ENCODE measurements at places on chromosomes 12 and 14.

GRCh38 chr12:106976668-106977067, 10.3 kb downstream of the MTERF2 start:
- DNase-seq, result no peak

GRCh38 chr14:51603495-51603894, 48.2 kb upstream of the FRMD6 start:
- DNase-seq, result no peak

DNA sequence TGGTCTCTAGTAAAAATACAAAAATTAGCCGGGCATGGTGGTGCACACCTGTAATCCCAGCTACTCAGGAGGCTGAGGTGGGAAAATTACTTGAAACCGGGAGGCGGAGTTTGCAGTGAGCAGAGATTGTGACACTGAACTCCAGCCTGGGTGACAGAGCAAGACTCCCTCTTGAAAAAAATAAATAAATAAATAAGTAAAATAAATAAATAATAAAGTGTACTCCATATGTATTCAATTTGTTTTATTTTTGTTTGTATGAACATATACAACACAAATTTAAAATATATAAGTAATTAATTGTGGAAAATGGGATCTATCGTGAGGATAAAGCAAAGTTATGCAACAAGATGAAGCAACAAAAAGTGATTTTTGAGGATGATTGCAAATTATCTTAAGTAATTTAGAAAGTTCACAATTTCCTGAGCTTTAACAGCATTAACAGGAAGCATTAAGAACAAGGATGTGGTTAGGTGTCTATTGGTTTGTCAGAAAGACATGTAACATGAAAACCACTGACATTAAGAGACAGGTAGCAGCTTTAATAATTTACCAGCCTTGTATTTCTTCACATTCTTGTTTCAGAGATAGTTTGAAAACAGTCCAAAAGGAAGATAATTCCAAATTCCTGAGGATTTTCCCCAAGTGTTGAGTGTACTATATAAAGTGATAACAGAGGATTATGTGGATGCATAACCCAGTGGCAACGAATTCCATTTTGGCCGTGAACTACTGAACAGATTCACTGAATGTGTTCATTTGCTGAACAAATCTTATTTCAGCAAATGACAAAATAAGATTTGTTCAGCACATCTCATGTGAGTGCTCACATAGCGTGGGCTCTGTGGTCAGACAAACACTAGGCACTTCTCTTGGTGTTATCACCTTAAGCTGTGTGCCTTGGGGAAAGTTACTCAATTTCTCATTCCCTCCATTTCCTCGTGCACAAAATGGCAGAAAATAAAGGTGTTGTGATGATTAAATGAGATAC, 68.6 kb upstream of the RESF1 start:
- no peak for DNase-seq

- no peak for DNase-seq
Observed at GRCh38 chr12:58847901-58848600, 72.3 kb downstream of the LRIG3 start.

- DNase-seq, result no peak
Observed at GRCh38 chr14:55929136-55929535, 189.1 kb upstream of the PELI2 start.
